ENCODE measurements at places on chromosomes 4 and X.
A peak's percentile ranks its signal among the peaks of the same experiment; 100 is the strongest.

- no peak for DNase-seq
These were observed 236.0 kb downstream of the FRMPD4 start for GRCh38 chrX:12374286-12374685.

DNA sequence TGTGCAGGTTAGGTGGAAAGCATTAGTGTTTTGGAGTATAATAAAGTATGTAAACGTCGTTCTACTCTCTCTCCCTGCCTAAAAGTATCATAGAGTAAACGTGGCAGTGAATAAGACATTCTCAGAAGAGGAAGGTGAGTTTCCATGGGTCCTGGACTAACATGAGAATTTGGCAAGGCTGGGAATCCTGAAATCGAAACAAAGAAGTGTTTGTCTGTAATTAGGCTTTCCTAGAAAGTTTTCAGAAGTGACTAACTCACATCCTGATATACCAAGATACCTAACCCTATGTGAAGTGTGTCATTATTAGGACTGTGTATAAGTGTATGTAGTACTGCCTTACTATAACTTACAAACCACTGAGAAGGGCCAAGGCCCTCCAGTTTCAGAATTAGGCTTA lies 50.7 kb upstream of the MAOA start:
- peak; percentile 40 for DNase-seq

- DNase-seq = no peak
These were observed 55.0 kb upstream of the NKX1-1 start for GRCh38 chr4:1460967-1461868.

- DNase-seq = peak; percentile 40
These were observed 13.8 kb upstream of the SMS start for GRCh38 chrX:21926527-21927278.

GRCh38 chr4:3262208-3263052 lies 13.5 kb downstream of the MSANTD1 start:
- no peak for DNase-seq

DNA sequence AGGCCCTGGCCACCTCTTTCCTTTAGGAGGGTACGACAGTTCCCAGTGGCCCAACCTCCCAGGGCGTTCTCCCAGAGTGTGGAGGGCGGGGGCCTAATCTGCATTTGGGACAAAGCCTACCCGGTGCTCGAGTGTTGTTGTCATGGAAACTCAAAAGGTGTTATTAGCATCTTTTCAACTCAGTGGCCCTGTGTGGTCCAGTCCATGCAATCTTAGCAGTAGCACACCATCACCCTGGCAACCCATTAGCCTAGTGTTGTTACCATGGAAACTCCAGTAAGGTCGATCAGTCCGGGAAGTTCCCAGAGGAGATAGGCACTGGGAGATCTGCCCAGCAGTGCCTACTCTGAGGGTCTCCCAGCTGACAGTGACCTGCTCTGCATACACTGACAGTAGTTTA lies 20.2 kb downstream of the APLN start:
- no peak for DNase-seq

GRCh38 chr4:11904117-11904535 lies 475.4 kb upstream of the HS3ST1 start:
- no peak for DNase-seq

GRCh38 chr4:168682898-168683500 lies 186.1 kb downstream of the PALLD start:
- DNase-seq = no peak

GRCh38 chrX:125620715-125621587 lies 301.3 kb downstream of the TEX13C start:
- no peak for DNase-seq

GRCh38 chr4:26207631-26208030 lies 113.2 kb upstream of the RBPJ start:
- no peak for DNase-seq

Data from OCI-M1 (cell line).